Stimulated activated CD4-positive, alpha-beta T cell treated with anti-CD3 and anti-CD28 coated beads, TNF-alpha, amount 100 ng/mL, for 1 hour (primary cell): ENCODE measurements at places on chromosomes 11 and 22.

DNA sequence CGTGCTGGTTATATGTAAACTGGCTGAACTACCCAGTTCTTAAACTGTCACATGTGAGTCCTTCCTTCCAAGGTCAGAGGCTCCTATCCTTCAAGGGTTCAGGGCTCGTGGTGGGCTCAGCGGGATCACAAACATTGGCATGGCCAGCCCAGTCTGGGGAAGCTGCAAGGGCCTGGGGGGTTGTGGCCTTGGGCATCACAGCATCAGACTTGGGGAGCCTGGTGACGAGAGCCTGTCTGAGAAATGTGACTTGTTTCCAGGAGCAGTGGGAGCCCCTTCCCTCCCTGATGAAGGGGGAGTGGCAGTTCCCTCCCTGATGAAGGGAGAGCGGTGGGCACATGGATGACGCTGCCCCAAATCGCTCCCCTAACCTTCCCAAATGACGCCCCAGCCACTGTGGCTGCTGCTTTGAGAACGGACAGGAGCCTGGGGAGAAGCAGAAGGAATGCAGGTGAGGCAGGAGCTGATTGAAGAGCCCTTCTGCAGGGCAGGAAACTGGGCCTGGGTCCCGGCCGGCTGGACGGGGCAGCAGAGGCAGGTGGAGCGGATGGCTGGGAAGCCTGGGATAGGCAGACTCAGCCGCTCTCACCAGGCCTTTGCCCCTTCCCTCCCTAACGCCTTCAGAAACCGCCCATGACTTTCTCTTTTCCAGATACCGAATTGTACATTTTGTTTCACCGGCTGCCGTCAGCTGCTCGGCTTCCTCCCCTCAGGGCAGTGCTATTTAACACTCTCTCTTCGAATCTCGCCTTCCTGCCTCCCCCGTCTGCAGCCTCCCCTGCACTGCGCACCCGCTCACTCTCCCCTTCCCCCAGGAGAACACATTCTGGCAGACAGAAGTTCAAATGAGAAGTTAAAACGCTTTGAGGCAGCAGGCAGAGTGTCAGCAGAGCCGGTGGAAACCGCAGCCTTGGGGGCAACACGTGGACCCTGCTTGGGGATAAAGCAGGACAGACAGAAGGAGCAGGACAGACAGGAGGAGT is 1486.7 kb downstream of the BRD1 start:
- no peak for DNase-seq

GRCh38 chr11:110198031-110198729 is 98.2 kb downstream of the RDX start:
- no peak for DNase-seq

GRCh38 chr11:70661761-70662501 is 263.6 kb downstream of the CTTN start:
- DNase-seq: no peak

GRCh38 chr11:61482513-61482912 is 26.0 kb upstream of the LRRC10B start:
- no peak for DNase-seq

DNA sequence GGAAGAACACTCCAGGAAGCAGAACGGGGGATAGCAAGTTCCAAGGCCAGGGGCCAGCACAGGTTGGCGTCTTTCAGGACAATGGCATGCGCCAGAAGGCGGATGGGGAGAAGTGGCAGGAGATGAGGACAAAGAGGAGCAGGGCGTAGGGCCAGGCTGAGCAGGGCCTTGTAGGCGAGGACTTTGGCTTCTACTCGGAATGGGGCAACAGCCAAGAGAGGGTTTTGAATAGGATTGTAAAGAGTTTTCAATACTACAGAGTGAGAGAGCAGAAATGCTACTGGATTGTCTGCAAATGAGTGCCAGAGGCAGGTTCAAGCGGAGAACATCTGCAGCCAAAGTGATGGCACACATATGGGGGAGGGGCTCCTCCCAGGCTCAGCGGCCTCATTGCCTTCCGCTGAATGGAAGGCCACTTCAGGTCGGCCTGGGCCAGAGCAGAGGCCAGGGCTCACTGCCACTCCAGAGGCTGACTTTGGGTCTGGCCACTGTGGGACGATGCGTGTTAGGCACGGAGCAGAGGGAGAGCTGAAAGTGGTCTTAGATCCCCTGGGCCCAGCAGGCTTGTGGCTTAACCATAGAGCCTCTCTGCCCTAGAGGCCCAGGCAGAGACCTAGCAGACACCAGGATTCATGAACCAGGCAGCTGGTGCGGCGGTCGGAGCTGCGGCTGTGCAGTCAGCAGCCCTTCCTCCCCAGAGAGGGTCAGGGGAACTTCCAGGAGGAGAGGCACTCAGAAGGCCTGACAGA is 118.2 kb downstream of the DSCAML1 start:
- DNase-seq: no peak

DNA sequence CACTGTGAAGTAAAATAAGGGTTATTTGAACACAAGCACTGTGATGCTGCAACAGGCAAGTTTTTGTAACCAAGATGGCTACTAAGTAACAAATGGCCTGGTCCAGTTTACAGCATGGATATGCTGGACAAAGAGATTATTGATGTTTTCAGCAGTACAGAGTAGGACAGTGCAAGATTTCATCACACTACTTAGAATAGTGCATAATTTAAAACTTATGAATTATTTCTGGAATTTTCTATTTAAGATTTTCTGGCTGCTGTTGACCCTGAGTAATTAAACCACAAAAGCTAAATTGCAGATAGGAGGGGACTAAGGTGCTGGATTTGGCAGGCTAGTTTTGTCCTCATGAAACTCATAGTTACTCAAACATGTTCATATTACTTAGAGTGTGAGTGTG is 33.1 kb downstream of the CEP295 start:
- DNase-seq: no peak

DNA sequence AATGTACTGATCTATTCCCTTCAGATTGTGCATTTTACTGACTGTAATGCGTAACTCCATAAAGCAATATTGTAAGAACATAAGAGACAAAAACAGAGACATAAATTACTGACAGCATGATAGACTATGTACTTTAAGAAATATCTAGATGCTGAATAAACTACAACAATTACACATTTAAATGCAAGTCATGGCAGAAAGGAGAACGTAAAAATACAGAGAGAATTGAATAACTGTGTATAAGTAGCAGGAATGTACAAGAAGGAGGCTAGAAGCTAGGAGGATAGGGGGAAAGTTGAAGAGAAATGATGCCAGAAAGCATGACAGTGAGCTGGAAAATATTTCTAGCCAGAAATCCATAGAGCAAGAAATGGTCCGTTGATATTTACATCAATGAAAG is 74.0 kb upstream of the FAM181B start:
- DNase-seq: no peak

GRCh38 chr11:33435216-33435615 is 178.0 kb downstream of the HIPK3 start:
- no peak for DNase-seq

GRCh38 chr22:38034278-38034882 is 22.8 kb upstream of the PICK1 start:
- no peak for DNase-seq

- DNase-seq: no peak
Observed at GRCh38 chr11:111976767-111977145, 39.6 kb downstream of the DIXDC1 start.

DNA sequence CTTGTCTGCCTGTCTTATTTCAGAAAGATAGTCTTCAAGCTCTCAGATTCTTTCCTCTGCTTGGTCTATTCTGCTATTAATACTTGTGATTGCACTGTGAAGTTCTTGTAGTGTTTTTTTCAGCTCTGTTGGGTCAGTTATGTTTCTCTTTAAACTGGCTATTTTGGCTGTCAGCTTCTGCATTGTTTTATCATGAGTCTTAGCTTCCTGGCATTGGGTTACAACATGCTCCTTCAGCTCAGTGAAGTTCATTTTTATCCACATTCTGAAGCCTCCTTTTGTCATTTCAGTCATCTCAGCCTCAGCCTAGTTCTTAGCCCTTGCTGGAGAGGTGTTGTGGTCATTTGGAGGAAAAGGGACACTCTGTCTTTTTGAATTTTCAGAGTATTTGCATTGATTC is 15.5 kb upstream of the DEPDC7 start:
- no peak for DNase-seq

DNA sequence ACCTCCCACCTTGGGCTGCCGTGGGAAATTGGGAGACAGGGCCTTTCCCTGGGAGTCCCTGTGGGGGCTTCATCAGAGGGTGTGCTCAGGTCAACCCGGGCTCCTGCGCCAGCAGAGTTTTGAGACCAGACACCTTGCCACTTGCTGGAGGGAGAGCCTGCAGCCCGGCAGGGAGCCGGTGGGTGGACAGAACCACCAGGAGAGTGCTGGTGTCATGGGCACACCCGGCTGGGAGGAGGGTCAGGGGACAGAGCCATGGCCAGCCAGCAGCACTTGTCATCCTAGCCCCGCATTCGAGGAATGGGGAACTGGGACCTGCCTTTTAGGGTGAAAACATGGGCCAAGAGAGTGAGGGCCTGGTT is 209.3 kb downstream of the TBC1D22A start:
- DNase-seq: no peak

GRCh38 chr11:65646288-65646957 is 8.5 kb downstream of the SIPA1 start:
- DNase-seq: no peak

DNA sequence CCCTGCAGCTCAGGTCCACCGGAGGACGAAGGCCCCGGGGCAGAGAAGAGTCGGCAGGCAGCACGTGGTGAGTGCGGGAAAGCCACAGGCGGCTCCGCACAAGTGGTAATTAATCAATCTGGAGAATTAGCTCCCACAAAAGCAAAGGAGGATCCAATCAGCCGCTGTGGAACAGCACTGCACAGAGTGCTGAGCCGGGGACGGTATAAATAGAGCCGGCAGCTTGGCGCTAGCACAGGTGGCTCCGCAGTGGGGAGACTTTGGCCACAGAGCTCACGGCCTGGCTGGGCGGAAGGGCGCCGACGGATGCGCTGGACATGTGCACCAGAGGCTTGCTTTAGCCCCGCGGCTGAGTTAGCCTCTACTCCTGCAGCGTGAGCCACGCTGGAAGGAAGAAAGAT is 48.9 kb downstream of the IGSF9B start:
- DNase-seq: no peak

DNA sequence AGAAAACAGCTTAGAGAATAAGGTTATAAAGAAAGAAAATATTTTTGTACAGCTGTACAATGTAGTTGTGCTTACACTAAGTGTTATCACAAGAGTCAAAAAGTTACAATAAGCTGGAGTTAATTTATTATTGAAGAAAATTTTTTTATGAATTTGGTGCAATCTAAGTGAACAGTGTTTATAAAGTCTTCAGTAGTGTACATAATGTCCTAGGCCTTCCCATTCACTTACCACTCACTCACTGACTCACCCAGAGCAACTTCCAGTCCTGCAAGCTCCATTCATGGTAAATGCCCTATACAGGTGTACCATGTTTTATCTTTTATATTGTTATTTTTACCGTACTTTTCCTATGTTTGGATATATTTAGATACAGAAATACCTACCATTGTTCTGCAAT is 34.7 kb downstream of the GDPD4 start:
- no peak for DNase-seq

DNA sequence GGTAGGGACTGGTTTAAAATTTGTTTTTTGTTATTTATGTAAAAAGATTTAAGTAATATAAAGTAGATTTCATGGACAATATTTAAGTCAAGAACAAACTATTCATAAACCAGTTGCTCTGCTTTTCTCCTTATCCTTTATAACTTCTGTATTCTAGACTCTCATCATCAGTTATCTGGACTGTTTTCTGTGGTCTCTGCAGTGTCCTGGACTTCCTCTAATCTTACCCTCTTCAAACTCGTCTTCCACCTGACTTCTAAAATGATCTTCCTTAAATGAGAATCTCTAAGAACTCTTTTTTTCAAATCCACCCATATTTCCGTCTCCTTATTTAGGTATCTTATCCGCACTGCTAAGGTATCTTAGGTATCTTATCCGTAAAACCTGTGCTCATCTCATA is 8.1 kb downstream of the RRM1 start:
- DNase-seq: no peak

GRCh38 chr11:57260937-57261783 is 24.1 kb upstream of the APLNR start:
- DNase-seq: no peak

DNA sequence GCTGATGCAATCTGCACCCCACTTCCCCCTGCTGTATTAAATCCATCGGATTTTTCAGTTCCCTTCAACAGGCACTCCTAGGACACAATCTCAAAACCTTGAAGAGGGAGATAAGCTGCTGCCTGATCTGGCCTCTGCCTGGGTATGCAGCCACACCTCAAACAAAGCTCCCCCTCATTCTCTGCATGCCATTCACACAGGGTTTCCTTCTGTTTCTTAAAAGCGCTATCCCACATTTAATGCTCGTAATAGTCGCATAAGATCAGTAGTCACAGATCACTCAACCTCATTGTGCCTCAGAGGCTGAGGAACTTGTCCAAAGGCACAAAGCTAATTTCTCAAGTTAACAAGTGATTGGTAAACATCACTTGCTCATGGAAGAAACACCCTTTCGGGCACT is 34.0 kb downstream of the UQCR10 start:
- DNase-seq: no peak

- DNase-seq: no peak
Observed at GRCh38 chr22:44102856-44103255, 77.9 kb upstream of the PARVG start.

GRCh38 chr11:64185175-64185692 is 737 bp upstream of the STIP1 start:
- no peak for DNase-seq

DNA sequence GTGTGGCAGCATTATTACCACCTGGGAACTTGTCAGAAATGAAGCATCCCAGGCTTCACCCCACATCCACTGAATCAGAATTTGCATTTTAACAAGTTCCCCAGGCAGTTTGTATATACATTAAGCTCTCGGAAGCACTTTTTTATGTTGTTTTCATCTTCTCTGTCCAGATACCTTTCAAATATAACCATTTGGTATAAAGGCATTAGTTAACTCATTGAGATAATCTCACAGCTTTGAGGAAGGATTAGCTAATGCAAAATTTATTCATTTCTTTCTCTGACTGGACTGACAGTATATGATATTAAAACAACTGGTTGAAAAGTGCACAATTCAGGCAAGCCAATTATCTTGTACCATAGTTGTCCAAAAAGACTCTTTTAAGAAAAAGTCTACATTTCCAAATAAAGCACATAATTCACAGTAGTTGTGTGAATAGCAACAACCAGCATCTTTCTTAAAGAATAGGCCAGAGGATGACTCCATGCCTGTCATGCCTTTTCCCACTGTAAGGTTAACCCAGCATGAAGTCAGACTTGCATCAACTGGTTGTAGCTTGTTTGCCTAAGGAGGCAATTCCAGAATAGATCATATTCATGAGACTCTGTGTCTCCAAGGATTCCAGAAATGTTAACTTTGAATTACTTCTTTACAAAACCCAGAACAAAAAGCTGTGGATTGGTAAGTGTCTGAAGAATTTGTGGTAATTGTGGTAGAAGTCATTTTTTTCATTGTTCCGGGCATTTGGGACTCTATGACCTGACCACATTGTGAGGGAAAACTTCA is 254.3 kb upstream of the SESN3 start:
- no peak for DNase-seq

DNA sequence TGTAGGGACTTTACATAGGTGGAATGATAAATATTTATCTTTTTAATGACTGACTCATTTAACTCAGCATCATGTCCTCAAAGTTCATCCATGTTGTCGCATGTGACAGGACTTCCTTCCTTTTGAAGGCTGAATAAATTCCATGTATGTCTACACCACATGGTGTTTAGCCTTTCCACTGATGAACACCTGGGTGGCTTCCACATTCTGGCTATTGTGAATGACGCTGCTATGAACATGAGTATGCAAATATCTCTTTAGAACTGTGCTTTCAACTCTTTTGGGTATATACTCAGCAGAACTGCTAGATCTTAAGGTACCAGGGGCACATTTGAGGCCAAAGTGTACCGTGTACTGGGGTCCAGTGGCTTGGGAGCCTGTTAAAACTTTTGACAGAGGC is 24.1 kb downstream of the LARGE1 start:
- DNase-seq: no peak
